ENCODE measurements at places on chromosomes 16 and 17.

- no peak for DNase-seq
Measured at GRCh38 chr16:21239646-21240045, 6.1 kb downstream of the ANKS4B start.

DNA sequence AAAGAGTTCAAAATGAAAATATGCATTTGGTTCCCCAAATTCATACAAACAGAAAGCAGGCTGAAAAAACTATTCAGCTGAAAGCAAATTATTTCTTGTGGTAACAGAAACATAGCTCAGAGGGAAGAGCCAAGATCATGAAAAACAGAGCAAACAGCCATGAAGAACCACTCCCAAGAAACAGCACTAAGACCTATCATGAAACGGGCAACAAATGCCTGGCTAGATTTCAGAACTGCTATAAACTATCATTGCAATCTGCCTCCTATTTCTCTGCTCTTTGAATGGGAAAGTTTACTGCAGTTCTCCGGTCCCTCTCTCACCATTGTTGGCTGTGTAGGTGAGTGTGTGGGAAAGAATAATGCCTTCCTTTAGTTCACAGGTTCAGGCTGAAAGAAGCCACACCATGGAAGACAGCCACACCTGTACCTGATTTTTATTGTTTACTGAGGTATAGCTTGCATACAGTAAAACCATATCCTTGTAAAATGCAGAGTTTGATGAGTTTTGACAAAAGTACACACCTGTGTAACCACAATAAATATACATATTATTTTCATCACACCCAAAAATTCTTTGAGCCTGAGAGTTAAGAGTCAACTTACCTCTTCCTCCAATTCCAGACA is 48.2 kb downstream of the CEP112 start:
- DNase-seq: no peak

GRCh38 chr17:60491771-60492170 is 34.3 kb downstream of the APPBP2 start:
- no peak for DNase-seq

DNA sequence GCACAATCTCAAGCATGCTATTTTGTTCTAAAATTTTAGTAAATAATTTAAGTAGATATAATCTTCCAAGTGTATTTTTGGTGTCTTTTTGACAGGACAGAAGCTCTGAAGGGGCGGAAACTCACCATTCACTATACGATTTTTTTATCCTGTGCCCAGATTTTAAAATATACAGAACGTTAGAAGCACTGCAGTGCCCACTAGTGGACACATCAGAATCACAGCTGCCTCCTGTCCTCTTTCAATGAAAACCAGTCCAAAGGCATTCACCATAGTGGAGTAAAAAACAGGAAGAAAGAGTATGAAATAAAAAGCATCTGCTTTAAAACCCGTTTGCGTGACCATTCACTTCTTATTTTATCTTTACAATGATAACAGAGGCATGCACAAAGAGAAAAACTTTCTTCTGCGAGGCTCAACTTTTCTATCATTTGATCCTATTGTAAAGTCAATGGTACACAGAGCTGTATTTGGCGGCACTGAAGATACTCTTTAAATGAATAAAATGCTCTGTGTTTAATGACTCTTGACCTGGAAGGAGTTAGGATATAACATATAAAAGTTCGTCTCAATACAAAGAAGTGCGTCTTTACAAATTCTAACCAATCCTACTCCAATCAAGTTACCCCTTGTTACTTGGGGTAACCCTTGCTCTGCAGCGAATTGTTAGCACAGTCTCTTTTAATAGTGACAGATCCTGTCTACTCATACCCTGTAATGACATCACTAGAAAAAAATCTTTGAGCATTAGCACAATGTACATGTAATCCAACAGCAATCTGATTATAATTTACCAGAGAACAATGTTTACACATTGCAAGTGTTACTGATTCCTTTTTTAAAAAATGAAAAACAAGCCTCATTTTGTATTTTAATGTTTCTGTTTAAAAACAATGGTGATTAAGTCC is 339.8 kb upstream of the PSMD7 start:
- DNase-seq: peak; percentile 4

DNA sequence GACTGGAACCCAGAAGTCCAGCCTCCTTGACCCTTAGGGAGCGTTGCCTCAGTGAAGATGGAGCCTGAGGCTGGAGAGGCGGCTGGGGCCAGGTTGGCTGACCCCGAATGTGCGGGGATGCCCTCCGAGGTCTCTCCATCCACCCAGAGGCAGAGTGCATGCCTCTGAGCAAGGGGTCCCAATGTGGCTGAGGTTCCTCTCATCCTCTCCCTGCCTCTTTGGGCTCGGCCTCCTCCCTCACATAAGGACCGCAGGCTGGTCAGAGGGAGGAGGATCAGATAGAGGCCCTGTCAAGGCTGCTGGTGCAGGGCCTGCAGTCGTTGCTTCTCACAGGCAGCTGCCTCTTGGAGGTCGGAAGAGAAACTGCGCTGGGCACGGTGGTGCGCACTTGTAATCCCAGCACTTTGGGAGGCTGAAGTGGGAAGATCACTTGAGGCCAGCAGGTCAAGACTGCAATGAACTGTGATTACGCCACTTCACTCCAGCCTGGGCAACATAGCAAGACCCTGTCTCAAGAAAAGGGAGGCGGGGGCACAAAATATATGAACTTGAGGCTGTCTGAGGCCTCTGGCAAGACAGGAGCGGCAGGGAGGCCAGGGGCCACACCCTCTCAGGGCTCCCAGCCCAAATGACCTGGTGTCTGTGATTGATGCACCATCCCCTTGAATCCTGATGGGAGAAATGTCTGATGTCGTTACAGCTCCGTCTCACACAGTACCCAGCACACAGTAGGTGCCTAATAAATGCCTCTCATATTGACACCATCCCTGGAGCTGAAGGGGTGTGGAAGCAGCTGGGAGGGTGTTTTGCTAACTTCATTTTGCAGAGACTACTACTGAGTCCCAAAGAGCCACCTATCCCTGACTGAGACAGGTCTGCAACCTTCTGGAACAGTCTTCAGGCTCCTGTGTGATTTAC is 220.1 kb upstream of the GSE1 start:
- no peak for DNase-seq

- no peak for DNase-seq
Measured at GRCh38 chr17:6528557-6528956, 27.8 kb downstream of the PITPNM3 start.

DNA sequence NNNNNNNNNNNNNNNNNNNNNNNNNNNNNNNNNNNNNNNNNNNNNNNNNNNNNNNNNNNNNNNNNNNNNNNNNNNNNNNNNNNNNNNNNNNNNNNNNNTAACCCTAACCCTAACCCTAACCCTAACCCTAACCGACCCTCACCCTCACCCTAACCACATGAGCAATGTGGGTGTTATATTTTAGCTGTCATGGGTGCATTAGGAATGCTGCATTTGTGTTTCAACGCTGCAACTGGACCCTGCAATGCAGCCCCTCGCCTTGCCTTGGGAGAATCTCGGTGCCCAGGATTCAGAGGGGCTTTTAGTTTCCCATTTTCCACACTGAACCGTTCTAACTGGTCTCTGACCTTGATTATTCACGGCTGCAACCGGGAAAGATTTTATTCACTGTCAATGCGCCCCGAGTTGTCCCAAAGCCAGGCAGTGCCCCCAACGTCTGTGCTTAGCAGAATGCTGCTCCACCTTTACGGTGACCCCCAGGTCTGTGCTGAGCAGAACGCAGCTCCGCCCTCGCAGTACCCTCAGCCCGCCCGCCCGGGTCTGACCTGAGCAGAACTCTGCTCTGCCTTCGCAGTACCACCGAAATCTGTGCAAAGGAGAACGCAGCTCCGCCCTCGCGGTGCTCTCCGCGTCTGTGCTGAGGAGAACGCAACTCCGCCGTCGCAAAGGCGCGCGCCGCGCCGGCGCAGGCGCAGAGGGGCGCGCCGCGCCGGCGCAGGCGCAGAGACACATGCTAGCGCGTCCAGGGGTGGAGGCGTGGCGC is 43.3 kb downstream of the POLR3K start:
- DNase-seq: no peak

GRCh38 chr17:41810659-41811548 is 845 bp downstream of the P3H4 start:
- DNase-seq: no peak

DNA sequence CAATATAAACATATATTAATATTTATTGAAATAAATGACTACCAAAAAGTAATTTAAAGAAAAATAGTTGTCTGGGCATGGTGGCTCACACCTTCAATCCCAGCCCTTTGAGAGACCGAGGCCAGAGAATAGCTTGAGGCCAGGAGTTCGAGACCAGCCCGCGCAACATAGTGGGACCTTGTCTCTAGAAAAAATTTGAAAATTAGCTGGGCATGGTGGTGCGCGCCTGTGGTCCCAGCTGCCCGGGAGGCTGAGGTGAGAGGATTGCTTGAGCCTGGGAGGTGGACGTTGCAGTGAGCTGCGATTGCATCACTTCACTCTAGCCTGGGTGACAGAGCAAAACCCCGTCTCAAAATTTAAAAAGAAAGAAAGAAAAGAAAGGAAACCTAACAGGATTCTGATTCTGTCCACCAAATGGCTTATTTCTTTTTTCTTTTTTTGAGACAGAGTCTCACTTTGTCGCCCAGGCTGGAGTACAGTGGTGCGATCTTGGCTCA is 3.4 kb upstream of the BPTF start:
- DNase-seq: no peak

- DNase-seq: no peak
Measured at GRCh38 chr17:44909681-44910144, 5.6 kb downstream of the GFAP start.
